ENCODE measurements at places on chromosomes 12 and 14.
A peak's percentile ranks its signal among the peaks of the same experiment; 100 is the strongest.

DNA sequence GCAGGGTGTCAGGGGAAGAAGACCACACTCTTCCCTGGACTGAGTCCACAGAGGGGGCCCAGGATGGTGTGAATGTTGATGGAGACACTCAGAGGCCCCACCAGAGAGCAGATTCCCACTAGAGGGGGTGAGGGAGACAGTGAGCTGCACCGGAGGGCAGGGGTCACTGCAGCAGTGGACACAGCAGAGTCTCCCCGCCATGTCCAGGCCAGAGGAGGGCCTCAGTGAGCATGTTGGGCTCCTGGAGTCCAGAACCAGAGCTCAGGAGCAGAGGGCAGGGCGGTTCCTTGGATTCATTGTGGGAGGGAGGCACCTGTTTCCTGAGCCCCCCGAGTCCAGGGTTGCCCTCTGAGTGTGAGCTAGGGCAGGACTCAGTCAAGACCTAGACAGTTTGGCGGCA, 1.8 kb upstream of the KRT82 start:
- no peak for DNase-seq

GRCh38 chr12:39935275-39935674, 170.6 kb downstream of the SLC2A13 start:
- peak; percentile 13 for DNase-seq

- no peak for DNase-seq
Measured at GRCh38 chr14:65237023-65237814, 134.9 kb upstream of the MAX start.

GRCh38 chr12:96108321-96108720, 72.9 kb upstream of the LTA4H start:
- no peak for DNase-seq

DNA sequence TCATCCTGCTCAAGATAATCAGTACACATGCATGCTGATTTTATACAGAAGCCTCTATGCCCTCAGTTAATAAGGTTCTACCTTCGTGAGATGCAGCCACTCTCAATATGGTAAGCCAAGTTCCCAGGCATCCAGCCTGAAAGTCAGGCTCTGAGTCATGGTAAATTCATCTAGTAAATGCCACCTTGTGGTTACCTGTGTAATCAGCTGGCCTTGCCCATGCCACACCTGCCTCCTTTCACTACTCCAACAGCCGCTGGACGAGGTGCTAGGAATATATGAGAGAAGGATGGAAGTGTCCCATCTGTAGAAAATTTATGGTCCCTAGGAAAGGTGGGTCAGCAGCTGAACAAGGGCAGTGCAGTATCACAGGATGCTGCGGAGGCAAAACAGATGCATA, 207.3 kb downstream of the SSPN start:
- no peak for DNase-seq

GRCh38 chr14:56494167-56494566, 85.4 kb upstream of the TMEM260 start:
- no peak for DNase-seq

GRCh38 chr12:59973515-59973914, 377.7 kb downstream of the SLC16A7 start:
- no peak for DNase-seq

GRCh38 chr14:81682701-81683100, 149.0 kb upstream of the SEL1L start:
- DNase-seq: no peak

GRCh38 chr14:89121968-89122620, 294.9 kb downstream of the FOXN3 start:
- no peak for DNase-seq

Data from smooth muscle cell of the brain vasculature (primary cell).